Activated CD4-positive, alpha-beta memory T cell treated with anti-CD3 and anti-CD28 coated beads, Interleukin-2, amount 10 ng/mL, durations not matched to agents 7 days and 5 days (primary cell): ENCODE measurements at places on chromosomes 11 and 22. TPM values are rescaled to one million over a fixed set of nuclear protein-coding genes. Genes with fewer than 3 reads are reported as not detected.

- H3K4me3 ChIP-seq, result no peak overlapping the region
- no peaks in the 10 kb centered on the region for H3K36me3 ChIP-seq
- no peaks in the 10 kb centered on the region for H3K4me1 ChIP-seq
- no peaks in the 10 kb centered on the region for H3K27me3 ChIP-seq
- no peak overlapping the region for H3K27ac ChIP-seq
Measured at GRCh38 chr22:49370627-49371301, 456.9 kb downstream of the BRD1 start.

- H3K4me3 ChIP-seq, result no peak overlapping the region
- no peak overlapping the region for H3K27ac ChIP-seq
- DNase-seq, result no peak
Measured at GRCh38 chr11:129785383-129786111, 30.1 kb upstream of the TMEM45B start.

DNA sequence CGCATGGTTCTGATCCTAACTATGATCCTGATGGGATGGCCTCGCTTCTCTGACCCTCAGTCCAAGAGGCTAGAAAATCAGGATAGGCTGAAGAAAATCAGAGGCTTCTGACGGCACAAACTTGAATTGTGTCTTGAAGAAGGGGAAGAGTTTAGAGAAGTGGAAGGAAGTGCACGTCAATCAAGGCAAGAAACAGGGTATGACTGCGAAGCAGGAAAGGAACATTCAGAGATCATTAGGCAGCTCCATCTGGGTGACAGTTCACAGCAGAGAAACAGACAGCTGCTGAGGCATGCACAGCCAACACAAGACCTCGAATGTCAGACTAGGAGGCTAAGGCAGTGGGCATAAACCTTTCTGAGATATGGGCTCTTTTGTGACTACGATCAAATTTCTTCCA lies 29.3 kb downstream of the CLPB start:
- H3K4me3 ChIP-seq, result no peak overlapping the region
- no peaks in the 10 kb centered on the region for H3K27me3 ChIP-seq
- H3K36me3 ChIP-seq, result peaks cover 5% of the 10 kb centered on the region
- no peak for DNase-seq
- H3K4me1 ChIP-seq, result no peaks in the 10 kb centered on the region
- H3K27ac ChIP-seq, result no peak overlapping the region

- peaks cover under 1% of the 10 kb centered on the region for H3K36me3 ChIP-seq
- peak within 1 kb of the TSS; percentile 31 for H3K27ac ChIP-seq
- peaks cover 2% of the 10 kb centered on the region for H3K4me1 ChIP-seq
- no peak within 1 kb of the TSS for H3K4me3 ChIP-seq
Measured at GRCh38 chr11:636511-637332, at the start of gene DRD4. TSS of gene DRD4 (plus strand) at chr11:637269. CDS start at chr11:637305, 36 bp downstream.

GRCh38 chr11:113728814-113729213 lies 22.7 kb upstream of the TMPRSS5 start:
- peaks cover 12% of the 10 kb centered on the region for H3K36me3 ChIP-seq
- DNase-seq, result no peak
- no peaks in the 10 kb centered on the region for H3K27me3 ChIP-seq
- H3K4me1 ChIP-seq, result peaks cover 8% of the 10 kb centered on the region
- H3K4me3 ChIP-seq, result no peak overlapping the region

DNA sequence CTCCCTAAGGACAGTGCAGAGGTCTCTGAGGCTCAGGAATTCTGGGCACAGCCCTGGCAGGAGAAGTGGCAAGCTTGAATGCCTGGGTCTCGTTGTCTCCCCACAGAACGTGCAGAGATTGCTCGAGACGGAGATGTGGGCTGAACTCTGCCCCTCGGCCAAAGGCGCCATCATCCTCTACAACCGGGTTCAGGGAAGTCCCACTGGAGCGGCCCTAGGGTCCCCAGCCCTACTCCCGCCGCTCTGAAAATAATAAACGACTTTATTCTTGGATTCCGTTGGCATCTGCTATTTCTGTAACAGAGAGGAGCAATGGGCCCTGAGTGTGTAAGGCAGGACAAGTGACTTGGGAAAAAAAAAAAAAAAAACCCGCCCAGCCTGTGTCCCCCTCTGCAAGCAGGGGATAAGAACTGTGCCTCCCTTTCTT lies 591 bp upstream of the DNAJC4 start:
- peak overlapping the region; percentile 85 for H3K4me3 ChIP-seq
- peak overlapping the region; percentile 81 for H3K27ac ChIP-seq
- peaks cover 18% of the 10 kb centered on the region for H3K36me3 ChIP-seq
- H3K27me3 ChIP-seq, result no peaks in the 10 kb centered on the region
- peaks cover 53% of the 10 kb centered on the region for H3K4me1 ChIP-seq
- DNase-seq, result no peak

DNA sequence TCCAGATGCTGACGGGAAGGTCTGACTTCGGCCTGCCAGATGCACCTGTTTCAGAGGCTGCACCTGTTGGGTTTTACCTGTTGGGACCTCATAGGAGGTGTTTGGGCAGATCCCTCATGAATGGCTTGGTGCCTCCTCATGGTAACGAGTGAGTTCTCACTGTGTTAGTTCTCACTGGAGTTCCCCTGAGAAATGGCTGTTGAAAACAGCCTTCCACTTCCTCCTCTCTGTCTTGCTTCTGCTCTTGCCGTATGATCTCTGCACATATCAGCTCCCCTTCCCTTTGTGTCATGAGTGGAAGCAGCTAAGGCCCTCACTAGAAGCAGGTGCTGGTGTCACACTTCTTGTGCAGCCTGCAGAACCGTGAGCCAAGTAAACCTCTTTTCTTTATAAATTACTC lies 207.6 kb upstream of the SEZ6L start:
- H3K4me3 ChIP-seq, result no peak overlapping the region
- H3K27ac ChIP-seq, result no peak overlapping the region
- peaks cover 9% of the 10 kb centered on the region for H3K27me3 ChIP-seq
- H3K36me3 ChIP-seq, result no peaks in the 10 kb centered on the region
- DNase-seq, result no peak

- H3K36me3 ChIP-seq, result peaks cover 3% of the 10 kb centered on the region
- H3K27me3 ChIP-seq, result no peaks in the 10 kb centered on the region
- H3K4me1 ChIP-seq, result peaks cover 86% of the 10 kb centered on the region
- peak overlapping the region; percentile 93 for H3K27ac ChIP-seq
Measured at GRCh38 chr11:128625746-128626145, 38.4 kb upstream of the ETS1 start.

DNA sequence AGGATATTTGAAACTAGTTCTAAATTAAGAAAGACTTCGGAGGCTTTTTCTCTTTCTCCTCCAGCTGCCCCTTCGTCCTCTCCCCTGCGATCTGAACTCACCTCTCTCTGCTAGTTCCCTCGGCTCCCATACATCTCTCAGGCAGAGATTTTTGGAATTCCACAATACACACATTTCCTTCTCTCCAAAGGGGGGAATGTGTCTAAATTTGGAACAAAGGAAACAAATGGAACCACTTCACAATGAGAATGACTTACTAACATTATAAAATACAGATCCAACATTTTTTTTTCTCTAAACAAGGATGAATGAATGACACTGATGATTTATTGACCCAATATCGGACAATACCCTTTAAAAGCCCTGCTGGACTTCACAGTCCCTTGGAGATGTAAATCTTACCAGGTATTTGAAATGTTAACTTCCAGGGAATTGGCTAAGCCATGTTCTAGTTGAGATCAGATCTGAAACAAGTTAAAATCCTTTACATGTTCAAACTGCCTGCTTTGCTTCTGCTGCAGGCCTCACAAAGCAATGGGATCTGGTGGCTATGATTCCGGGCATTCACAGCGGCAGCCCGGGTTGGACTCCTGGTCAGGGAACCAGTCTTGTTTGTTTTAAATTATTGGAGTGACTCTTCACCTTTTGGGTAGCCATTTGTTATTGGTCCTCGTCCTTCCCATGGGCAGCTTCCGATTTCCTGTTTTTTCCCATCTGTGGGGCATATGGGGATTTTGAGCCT lies 20.5 kb upstream of the GSTP1 start:
- peaks cover 28% of the 10 kb centered on the region for H3K27me3 ChIP-seq
- peaks cover 11% of the 10 kb centered on the region for H3K4me1 ChIP-seq
- no peak overlapping the region for H3K4me3 ChIP-seq
- H3K27ac ChIP-seq, result no peak overlapping the region
- no peak for DNase-seq

DNA sequence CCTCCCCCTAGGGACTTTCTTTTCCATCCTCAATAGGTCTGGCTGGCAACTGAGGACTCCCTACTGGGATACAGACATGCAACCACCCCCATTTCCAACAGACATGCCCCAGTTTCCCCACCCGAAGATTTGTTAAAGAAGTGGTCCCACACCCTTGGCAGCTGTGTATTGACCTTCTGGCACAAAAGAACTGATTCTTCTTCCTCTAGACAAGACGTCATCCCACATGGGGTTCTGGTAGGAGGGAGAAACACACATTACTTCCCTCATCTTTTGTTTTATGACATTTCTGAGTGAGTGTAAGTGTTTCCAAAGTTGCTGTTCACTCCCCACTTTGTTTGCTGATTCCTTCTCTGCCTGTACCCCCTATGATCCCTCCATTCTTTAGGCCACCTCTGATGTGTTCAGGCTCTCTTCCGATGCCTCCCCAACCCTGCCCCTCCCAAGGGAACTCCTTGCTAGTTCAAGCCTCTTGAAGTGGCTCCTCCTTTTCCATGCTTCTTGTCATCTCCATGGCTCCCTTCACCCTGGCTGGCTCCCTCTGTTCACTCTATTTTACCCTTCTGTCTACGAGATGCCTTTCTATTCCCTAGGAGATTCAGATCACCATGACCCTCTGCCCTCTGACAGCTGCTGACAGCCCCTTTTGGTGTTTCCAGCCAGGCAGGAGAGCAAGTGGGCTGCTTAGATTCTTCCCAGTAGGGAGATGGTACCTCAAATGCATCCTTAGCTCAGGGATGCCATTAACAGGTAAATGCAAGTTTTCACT lies 4.3 kb downstream of the KIRREL3 start:
- no peak overlapping the region for H3K4me3 ChIP-seq
- no peak for DNase-seq
- no peaks in the 10 kb centered on the region for H3K4me1 ChIP-seq
- H3K27ac ChIP-seq, result no peak overlapping the region
- H3K27me3 ChIP-seq, result peaks cover 13% of the 10 kb centered on the region
- H3K36me3 ChIP-seq, result no peaks in the 10 kb centered on the region

DNA sequence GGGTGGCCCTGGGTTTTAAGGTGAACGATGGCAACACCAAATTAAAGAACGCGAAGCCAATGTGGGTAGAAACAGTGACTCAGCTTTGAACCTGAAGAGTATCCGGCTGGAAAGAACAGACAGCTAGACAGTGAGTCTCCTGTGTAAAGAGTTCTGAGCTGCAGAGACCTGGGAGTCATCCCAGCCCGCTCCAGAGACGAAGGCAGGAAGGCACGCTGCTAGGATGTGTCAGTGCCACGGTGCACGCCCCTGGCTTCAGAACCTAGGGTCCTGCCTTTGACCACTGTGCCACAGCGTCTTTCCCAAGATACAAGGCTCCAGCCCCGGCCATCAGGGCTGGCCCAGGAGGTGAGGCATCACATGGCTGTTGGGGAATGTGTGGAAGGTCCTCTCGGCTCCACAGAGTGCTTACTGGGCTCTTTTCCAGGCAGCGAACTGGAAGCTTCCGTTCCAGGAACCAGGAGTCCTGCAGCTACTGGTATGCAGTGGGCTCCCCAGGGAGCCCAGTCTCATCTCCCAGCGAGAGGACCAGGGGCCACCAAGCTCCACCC lies 29.9 kb downstream of the LRFN4 start:
- H3K27ac ChIP-seq, result no peak overlapping the region
- no peaks in the 10 kb centered on the region for H3K36me3 ChIP-seq
- H3K27me3 ChIP-seq, result no peaks in the 10 kb centered on the region

GRCh38 chr11:69460540-69461257 lies 20.8 kb upstream of the LINC01488 start:
- no peak overlapping the region for H3K4me3 ChIP-seq
- no peaks in the 10 kb centered on the region for H3K36me3 ChIP-seq
- H3K27ac ChIP-seq, result no peak overlapping the region
- peaks cover 5% of the 10 kb centered on the region for H3K27me3 ChIP-seq

GRCh38 chr22:41539146-41540005 lies 4.9 kb downstream of the POLR3H start:
- no peak for DNase-seq
- no peak overlapping the region for H3K4me3 ChIP-seq
- peaks cover 7% of the 10 kb centered on the region for H3K36me3 ChIP-seq
- H3K27ac ChIP-seq, result no peak overlapping the region
- no peaks in the 10 kb centered on the region for H3K27me3 ChIP-seq

GRCh38 chr22:44574057-44574639 lies 76.1 kb upstream of the RTL6 start:
- no peak overlapping the region for H3K4me3 ChIP-seq
- H3K4me1 ChIP-seq, result no peaks in the 10 kb centered on the region
- no peak for DNase-seq
- no peaks in the 10 kb centered on the region for H3K36me3 ChIP-seq
- no peak overlapping the region for H3K27ac ChIP-seq

- no peaks in the 10 kb centered on the region for H3K4me1 ChIP-seq
- H3K36me3 ChIP-seq, result no peaks in the 10 kb centered on the region
- no peaks in the 10 kb centered on the region for H3K27me3 ChIP-seq
- no peak for DNase-seq
- no peak overlapping the region for H3K4me3 ChIP-seq
- H3K27ac ChIP-seq, result no peak overlapping the region
Measured at GRCh38 chr22:27596133-27596870, 205.3 kb downstream of the MN1 start.

GRCh38 chr11:75323609-75324008 lies 27.9 kb downstream of the ARRB1 start:
- no peaks in the 10 kb centered on the region for H3K36me3 ChIP-seq
- no peak overlapping the region for H3K27ac ChIP-seq

GRCh38 chr22:23533328-23533762 lies 46.7 kb downstream of the IGLL1 start:
- no peak for DNase-seq
- H3K4me3 ChIP-seq, result no peak overlapping the region
- no peaks in the 10 kb centered on the region for H3K4me1 ChIP-seq

- no peaks in the 10 kb centered on the region for H3K27me3 ChIP-seq
- no peak overlapping the region for H3K27ac ChIP-seq
Measured at GRCh38 chr11:79522626-79523025, 81.8 kb upstream of the TENM4 start.

- no peak overlapping the region for H3K27ac ChIP-seq
- no peaks in the 10 kb centered on the region for H3K27me3 ChIP-seq
- H3K36me3 ChIP-seq, result no peaks in the 10 kb centered on the region
Measured at GRCh38 chr11:69653406-69653960, 12.5 kb downstream of the CCND1 start.

GRCh38 chr11:45267052-45267451 lies 19.1 kb downstream of the SYT13 start:
- peaks cover 31% of the 10 kb centered on the region for H3K27me3 ChIP-seq
- no peak overlapping the region for H3K27ac ChIP-seq
- no peaks in the 10 kb centered on the region for H3K4me1 ChIP-seq
- H3K36me3 ChIP-seq, result no peaks in the 10 kb centered on the region
- peak; percentile 24 for DNase-seq

GRCh38 chr11:88535266-88535665 lies 197.7 kb upstream of the CTSC start:
- peaks cover 3% of the 10 kb centered on the region for H3K36me3 ChIP-seq
- no peak overlapping the region for H3K4me3 ChIP-seq
- H3K27ac ChIP-seq, result no peak overlapping the region

GRCh38 chr11:16917941-16918340 lies 96.3 kb downstream of the PLEKHA7 start:
- no peaks in the 10 kb centered on the region for H3K27me3 ChIP-seq
- H3K36me3 ChIP-seq, result no peaks in the 10 kb centered on the region
- H3K4me1 ChIP-seq, result peaks cover 9% of the 10 kb centered on the region
- DNase-seq, result no peak

GRCh38 chr11:8262552-8263108 lies 1.0 kb downstream of the LMO1 start:
- H3K4me3 ChIP-seq, result no peak overlapping the region
- H3K4me1 ChIP-seq, result peaks cover 10% of the 10 kb centered on the region
- peaks cover 67% of the 10 kb centered on the region for H3K27me3 ChIP-seq
- no peaks in the 10 kb centered on the region for H3K36me3 ChIP-seq

SPTBN2 gene
- 0.25 TPM for total RNA-seq

CSNK2A3 gene
- total RNA-seq, result 3.0 TPM

SPDYC gene
- not detected for total RNA-seq

CD3G gene
- total RNA-seq, result 225 TPM

C11orf42 gene
- total RNA-seq, result not detected
